ENCODE measurements at places on chromosomes 16 and 17.

DNA sequence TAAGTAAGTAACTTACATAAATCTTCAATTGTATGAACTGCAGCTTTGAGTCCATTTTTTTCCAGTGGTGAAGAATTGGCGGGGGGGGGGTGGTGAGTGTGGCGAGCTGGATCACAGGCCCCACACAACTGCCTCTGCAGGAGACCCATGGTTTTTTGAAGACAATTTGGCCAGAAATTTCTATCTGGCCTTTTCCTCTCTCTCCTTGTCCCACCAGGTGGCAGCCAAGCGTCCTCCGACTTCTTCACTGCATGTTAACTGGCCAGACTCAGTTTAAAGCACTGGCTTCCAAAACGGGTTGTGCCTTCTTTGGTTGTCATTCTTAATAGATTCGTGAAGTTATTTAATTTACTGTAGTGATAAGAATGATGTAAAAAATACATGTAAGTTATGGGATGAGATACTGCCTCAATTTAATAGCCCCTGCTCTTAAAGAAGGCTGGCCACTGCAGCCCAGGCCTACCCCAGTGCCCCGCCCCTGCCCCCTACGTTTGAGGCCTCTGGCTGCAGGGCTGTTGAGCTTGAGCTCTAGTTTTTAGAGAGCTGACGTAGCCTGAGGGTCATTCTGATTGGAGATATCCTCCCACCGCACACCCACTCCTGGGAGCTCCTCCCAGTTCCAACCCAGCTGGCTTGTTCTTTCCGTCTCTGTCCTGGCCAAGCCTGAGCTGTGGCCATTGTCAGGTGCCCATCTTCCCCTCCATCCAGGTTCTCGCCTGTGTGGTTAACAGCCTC lies 36.4 kb downstream of the AKAP1 start:
- no peak for DNase-seq

DNA sequence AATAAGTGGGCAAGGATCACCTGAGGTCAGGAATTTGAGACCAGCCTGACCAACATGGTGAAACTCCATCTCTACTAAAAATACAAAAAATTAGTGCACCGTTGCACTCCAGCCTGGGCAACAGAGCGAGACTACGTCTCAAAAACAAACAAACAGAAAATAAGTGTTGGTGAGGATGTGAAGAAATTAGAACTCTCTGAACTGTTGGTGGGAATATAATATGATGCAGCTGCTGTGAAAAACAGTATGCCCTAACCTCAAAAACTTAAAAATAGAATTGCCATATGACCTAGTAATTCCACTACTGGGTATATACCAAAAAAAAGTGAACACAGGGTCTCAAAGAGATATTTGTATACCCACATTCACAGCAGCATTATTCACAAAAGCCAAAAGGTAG lies 26.1 kb downstream of the GLG1 start:
- no peak for DNase-seq

DNA sequence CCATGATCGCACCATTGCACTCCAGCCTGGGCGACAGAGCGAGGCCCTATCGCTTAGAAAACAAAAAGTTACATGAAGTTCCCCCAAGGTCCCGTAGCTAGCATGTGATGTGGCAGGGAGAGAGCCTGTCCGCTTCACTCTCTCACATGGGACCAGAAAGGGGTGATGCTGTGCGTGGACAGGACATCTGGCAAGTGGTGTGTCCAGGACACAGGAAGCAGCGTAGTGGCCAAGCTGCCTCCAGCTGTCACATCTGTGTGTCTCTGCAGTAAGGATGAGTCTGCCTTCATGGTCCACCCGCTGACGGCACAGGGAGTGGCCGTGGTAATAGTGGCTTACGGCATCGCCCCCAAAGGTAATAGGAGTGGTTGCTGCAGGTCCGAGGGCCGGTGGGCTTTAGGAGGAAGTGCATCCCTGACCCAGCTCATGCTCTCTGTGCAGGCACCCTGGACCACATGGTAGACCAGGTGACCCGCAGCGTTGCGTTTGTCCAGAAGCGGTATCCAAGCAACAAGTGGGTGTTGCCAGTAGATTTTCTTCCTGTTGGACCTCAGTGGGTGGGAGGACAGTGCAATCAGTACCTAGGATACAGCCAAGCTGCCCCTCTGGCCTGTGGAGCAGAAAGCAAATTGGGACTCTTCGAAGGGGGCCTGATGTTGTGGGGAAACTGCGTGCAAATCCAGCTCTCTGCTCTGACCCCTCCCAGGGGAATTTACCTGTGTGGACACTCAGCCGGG lies 9.5 kb upstream of the BIRC5 start:
- no peak for DNase-seq

DNA sequence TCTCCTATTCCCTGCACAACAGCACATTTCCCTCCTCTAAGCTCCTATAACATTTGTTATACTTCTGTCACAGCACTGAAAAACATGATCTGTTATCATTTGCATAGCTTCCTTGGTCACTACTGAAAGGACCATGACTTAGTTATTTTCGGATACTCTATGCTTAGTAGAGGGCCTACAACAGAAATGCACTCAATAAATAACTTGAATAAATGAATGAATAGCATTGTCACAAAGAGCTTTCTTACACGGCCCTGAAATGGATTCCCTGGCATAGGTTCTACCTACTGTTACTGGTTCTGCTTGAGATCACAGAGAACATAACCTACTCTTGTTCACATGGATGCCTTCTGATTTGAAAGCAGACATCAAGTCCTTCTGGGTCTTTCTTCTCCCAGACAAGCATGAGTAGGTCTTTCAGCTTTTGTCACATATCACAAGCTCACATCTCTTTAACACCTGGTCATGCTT lies 41.6 kb downstream of the MYO1D start:
- DNase-seq, result no peak

GRCh38 chr17:37714897-37715296 lies 30.0 kb downstream of the HNF1B start:
- DNase-seq, result no peak

- no peak for DNase-seq
Measured at GRCh38 chr16:17776888-17777287, 306.1 kb upstream of the XYLT1 start.

GRCh38 chr16:24286741-24287405 lies 30.7 kb downstream of the CACNG3 start:
- DNase-seq, result no peak

- no peak for DNase-seq
Measured at GRCh38 chr17:8697323-8697741, 47.3 kb downstream of the CCDC42 start.

- DNase-seq, result no peak
Measured at GRCh38 chr16:10564591-10564990, 15.8 kb downstream of the EMP2 start.

DNA sequence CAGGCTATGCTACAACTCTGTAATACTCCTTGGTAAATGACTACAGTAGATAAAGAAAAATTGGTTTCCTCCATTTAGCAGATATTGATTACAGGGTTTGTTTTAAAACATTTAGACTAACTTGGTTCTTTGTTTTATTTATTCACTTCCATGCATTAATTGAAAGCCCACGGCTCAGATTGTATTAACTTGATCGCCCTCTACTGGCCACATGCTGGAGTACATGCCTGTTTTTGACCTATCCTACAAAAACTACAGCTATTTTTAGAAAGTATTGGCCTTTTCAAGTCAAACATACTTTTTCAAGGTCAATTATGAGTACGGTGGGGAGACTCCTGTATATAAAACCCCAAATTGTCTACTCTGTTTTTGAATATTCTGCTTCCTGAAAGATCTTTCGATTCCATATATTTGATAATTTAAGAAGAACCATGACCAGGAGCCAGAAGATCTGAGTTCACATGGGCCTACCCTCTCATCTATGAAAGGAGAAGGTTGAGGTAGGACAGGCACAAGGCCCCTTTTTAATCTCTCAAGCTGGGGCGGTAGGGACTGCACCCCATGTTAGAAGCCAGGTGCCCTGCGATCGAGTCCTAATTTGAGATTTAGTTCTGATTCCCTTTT lies 51.8 kb downstream of the CA10 start:
- no peak for DNase-seq

GRCh38 chr17:33952425-33952824 lies 302.7 kb upstream of the CCL2 start:
- no peak for DNase-seq

DNA sequence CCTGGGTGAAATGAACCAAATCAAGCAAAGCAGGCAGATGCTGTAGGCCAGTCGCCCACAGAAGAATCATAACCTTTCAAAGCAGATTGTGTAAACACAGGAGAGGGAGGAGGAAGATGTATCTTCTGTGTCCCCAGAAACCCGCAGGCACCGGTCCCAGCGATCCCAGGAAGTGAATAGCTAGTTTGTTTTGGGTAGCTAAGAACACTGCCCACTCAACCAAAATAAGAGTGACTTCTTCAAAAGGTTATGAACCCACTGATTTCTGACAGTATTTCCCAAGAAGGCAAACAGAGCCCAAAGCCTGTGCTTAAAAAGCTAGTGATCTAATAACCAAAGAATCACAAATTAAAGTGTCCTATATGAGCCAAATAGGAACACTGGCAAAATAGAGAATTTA lies 67.8 kb downstream of the GRIN2A start:
- DNase-seq, result no peak

- no peak for DNase-seq
Measured at GRCh38 chr16:9296271-9296590, 204.8 kb downstream of the HAPSTR1 start.

DNA sequence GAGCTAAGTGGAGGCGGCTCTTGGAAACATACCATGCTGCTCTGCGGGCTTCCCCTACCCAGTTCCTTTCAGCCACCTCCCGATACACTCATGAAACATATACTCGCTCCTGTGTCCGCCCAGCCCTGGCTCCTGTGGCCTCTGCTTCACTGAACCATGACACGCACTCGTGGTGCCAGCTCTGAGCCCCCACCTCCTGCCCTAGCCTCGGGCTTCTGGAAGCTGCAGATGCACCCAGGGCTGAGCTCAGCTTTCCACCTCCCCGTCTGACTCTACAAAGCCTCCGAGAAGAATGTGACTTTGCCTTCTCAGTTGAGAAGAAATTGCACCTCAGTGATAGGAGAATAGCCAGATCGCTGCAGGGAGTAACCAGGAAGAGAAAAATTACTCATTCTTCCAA lies 11.0 kb downstream of the CALB2 start:
- no peak for DNase-seq

GRCh38 chr17:17793378-17794214 lies 43.2 kb downstream of the SREBF1 start:
- no peak for DNase-seq

DNA sequence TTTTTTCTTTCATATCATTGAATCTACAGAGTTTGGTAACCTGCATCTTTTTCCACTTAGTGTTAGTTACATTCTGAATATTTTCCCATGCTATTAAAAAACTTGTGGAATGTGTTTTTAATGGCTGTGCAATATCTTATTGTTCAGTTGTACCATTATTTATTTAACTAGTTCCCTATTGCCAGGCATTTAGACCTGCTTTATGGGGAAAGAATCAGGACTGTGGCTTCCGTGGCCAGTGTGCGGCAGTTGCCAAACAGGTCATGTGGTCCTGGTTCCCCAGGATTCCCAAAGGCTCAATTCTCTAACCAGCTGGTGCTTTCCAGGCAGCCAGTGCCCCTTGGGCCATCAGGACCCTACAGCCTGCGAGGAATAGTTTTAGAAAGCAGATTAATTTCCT lies 30.8 kb downstream of the NDEL1 start:
- no peak for DNase-seq

- no peak for DNase-seq
Measured at GRCh38 chr17:39923836-39924690, 3.3 kb downstream of the ORMDL3 start.

- no peak for DNase-seq
Measured at GRCh38 chr16:69378760-69379159, 7.0 kb downstream of the TERF2 start.

DNA sequence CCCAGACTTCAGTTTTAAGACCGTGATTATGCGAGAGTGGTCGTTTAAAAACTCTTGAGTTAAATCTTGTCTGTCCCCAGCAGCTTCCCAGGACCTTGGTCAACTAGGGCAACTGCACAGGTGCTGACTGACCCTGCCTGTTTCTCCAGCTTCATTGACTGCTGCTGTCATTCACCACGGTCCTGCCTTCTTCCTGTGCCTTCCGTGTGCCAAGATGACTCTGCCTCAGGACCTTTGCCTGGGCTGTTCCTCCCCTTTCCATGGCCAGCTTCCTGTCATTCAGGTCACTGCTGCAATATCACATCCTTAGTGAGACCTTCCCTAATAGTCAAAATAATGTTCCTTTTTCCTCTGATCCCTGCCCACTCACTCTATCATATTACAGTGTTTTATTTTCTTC lies 3.9 kb downstream of the KIAA0513 start:
- no peak for DNase-seq

- no peak for DNase-seq
Measured at GRCh38 chr16:84598360-84598759, 19.5 kb downstream of the COTL1 start.

DNA sequence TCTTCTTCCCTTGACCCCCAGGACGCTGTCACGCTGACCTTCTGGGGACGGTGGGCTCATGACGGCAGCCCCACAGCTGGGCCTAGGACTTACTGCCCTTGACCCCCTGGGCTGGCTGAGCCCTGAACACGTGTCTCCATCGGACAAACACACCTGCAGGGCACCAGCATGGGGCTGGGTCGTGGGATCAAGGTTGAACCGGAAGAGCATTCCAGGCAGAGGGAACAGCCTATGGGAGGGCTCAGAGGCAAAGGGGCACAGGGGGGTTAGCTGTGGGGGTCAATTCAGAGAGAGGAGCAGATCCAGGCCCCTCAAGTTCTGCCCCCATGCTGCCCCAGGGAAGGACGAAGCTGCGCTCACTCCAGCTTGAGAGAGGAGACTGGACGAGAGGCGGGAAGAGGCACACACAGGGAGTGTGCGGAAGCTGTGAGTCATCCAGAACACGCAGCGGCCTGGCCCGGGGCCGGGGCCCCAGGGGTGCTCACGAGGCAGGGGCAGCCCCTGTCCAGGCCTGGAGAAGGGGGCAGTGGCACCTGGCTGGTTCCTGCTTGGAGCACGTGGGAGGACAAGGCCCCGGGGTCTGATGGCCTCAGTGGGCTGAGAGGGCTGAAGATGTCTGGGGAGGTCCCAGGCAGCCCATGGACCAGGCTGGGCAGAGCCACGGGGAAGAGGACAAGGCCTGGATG lies 9.9 kb downstream of the SSTR5 start:
- no peak for DNase-seq

GRCh38 chr16:17219991-17220390 lies 250.8 kb downstream of the XYLT1 start:
- no peak for DNase-seq

DNA sequence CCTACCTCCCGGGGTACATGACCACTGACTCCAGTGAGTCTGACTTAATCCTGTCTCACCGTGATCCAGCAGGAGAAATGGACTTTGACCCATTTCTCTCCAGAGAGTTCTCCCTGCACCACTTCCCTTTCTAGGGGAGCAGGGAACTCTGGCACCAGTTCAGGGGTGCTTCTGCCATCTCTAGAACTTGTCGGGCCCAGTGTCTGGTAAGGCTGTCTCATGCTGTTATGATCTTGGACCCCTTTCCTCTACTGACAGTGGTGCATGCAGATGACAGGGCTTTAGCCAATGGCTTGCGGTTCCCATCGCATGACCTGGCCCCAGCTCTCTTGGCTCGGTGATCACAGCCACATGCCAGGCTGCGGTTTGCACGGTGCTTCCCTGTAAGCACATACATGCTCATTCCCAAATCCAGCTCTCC lies 62.0 kb downstream of the SLC39A11 start:
- no peak for DNase-seq

- DNase-seq, result no peak
Measured at GRCh38 chr16:49599281-49599680, 225.7 kb downstream of the C16orf78 start.

Data from foreskin keratinocyte (primary cell).